ENCODE measurements at places on chromosomes 6 and 20.
A peak's percentile ranks its signal among the peaks of the same experiment; 100 is the strongest.

DNA sequence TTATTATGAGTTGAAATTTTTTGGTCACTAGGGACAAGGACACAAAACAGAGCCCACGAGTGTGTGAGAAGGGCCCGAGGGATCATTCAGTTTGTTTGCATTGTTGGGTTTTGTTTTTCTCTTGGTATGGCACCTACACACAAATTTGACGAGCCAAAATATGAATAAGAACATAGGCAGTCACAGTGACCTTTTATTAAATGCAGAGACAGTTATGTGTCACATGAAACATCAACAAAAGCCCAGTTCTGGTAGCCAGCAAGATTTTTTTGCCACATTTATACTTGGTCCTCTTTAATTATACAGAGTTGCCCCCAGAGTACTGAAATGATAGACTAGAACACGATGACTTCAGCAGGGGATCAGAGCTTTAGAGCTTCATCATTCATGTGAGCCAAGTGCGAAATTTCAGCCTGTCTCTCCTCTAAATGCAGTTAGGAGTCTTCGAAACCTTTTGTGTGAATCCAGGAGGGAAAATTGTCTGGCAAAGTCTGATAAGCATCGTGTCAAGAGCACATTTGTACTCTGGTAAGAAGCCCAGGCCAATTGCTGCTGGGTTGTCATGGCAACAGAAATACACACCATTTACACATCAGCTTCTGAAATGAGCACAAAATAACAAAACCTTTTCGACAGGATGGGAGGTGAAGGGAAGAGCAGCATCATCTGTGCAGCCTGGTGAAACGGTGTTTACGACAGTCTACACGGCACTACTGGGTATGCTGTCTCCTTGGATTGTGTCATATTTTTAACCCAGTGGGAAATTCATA lies 79.2 kb upstream of the RIPOR2 start:
- no peak for DNase-seq

GRCh38 chr6:106763361-106763760 lies 134.0 kb downstream of the QRSL1 start:
- DNase-seq, result no peak

DNA sequence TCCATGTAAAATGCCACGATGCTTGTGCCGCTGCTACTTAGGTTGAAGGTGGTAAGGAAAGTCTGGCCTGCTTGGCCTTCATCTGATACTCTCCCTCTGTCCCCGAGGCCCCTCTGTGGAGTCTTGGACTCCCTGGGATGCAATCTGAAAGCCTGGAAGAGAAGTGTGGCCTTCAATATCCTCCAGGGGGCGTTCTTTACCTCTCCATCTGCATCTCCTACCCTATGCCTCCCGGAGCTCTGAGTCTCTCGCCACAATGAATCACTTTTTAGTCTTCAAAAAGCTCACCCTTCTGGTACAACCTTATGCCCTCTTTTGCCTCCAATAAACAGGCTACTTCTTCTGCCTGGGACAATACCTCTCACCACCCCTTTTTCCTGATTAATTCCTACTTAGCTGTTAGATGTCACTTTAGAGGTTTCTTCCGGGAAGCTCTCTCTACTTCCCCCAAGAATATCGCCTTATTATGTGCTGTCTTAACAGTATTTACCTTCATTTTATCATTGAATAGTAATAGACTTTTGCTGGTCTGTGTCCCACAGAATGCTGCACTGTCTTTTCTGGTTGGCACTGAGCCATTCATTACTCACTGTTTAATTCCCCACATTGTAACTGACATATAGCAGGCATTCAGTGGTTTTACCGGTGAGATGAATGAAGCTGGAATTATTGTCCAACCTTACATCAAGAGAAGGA lies 13.9 kb upstream of the ATG5 start:
- DNase-seq, result peak; percentile 32

- no peak for DNase-seq
These were observed 11.3 kb downstream of the PRRC2A start for GRCh38 chr6:31631681-31632278.

- DNase-seq, result peak; percentile 28
These were observed 11.5 kb upstream of the TMC2 start for GRCh38 chr20:2524709-2525506.

DNA sequence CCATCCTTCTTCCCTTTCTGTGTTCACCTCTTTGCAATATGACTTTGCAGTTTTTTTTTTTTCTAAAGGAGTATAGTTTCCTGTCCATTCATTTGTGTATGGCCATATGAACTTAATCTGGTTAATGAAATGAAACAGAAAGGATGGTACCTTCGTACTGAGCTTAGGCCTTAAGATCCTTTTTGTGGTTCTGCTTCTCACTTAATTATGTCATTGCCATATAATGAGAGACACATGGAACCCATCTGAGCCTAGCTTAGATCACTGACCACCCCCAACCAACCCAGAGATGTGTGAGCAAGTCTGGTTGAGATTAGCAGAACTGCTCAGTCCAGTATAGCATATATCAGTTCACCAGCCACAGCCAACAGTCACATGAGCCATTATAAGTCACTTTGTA lies 1179.6 kb downstream of the HACE1 start:
- DNase-seq, result no peak

- DNase-seq, result no peak
These were observed 60.8 kb downstream of the CD24 start for GRCh38 chr6:106913676-106914280.

- no peak for DNase-seq
These were observed 296.5 kb downstream of the PKHD1 start for GRCh38 chr6:51790946-51791345.

DNA sequence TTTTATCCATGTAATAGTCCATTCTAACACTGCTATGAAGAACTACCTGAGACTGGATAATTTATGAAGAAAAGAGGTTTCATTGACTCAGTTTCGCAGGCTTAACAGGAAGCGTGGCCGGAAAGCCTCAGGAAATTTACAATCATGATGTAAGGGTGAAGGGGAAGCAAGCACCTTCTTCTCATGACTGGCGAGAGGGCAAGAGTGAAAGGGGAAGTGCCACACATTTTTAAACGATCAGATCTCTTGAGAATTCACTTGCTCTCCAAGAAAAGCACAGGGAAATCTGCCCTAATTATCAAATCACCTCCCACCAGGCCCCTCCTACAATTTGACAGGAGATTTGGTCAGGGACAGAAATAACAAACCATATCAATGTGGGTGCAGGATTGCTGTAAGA lies 859.7 kb downstream of the EPHA7 start:
- no peak for DNase-seq

DNA sequence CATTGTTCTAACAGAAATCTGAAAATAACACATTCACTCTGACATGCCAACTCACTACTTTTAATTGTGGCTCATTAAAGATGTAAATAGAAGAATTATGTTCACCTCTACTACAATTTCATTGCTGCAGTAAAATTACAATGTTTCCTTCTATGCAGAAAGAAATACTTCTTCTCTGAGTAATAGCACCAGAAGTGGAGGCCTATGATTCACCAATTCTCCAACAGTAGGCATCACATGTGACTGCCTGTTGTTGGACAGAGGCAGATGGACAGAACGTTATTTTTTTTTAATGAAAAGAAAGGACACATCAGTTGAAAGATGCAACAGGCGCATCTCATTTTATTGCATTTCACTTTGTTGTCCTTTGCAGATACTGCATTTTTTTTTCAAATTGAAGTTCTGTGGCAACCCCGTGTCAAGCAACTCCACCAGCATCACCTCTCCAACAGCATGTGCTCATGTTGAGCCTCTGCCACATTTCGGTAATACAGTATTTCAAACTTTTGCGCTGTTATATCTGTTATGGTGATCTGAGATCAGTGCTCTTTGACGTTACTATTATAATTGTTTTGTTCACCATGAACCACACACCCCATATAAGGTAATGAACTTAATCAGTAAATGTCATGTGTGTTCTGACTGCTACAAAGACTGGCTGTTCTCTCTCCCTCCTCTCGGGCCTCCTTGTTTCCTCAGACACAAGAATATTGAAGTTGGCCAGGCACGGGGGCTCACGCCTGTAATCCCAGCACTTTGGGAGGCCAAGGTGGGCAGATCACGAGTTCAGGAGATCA lies 121.4 kb downstream of the ATXN1 start:
- no peak for DNase-seq

DNA sequence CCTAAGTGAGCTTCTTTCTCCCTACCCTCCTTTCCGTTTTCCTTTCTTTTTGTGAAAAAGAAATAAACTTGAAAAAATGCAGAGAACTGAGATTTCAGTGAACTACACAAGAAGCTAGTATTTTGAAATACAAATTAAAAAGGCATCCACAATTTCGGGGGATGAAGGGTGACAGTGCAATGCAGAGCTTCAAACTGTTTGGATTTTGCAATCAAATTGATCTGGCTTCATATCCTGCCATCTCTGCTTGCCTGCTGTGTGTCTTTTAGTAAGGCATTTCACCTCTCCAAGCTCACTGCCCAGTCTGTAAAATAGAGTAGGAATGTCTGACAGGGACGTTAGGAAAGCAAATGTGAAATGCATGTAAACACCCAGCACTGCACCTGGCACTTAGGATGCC lies 258.0 kb downstream of the HACE1 start:
- DNase-seq, result no peak

DNA sequence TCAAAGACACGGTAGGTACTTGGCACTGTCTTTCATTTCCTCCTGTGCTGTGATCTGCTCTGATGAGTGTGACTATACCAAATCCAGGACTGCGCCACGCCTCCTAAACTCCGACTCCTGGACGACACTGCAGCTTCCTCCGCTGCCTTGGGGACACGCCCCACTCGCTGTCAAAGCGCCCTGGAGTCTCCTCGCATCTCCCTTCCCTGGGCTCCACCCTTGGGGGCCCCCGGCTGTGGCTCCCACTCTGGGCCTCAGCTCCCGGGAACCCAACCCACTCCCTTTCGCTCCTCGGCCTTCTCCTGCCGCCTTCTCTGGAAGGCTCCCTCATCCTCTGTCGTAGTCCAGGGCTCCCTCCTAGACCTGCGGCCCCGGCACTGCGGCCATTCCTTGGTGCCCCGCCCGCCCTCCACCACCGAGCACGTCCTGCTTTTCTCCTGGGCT lies 61.2 kb downstream of the RSPH3 start:
- no peak for DNase-seq

GRCh38 chr20:48776306-48776705 lies 51.5 kb downstream of the PREX1 start:
- DNase-seq, result no peak

DNA sequence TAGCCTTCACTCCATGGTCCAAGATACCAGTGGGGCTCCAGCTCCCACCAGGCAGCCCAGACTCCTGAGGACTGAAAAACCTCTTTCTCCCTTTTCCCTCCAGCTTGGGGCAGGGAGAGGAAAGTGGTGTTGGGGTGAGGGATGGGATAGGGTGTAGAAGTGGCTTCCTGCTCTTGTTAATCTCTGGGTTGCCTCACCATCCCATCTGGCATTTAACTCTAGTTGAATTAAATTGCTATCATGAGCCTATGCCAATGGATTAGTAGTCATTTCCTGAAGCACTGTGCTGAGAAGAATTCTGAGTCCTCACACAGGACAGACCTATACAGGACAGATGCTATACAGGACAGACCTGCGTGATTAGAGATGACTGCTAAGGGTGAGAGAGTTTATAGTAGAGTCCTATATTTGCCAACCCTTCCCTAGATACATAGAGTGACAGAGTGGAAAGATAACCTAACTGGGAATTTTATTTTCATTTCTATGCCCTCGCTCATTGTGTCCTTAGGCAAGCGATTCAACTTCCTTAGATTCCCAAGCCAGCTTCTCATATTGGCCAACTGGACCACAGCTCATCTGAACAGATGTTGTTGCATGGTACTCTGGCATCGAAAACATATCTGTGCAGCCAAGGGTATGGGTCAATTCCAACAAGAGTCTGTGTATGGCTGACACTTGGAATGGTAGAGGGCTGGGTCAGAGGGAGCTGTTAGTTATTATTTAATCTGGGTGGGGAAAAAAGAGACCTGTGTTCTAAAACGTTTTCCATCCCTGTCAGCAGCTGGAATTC lies 42.8 kb downstream of the MCHR2 start:
- no peak for DNase-seq

DNA sequence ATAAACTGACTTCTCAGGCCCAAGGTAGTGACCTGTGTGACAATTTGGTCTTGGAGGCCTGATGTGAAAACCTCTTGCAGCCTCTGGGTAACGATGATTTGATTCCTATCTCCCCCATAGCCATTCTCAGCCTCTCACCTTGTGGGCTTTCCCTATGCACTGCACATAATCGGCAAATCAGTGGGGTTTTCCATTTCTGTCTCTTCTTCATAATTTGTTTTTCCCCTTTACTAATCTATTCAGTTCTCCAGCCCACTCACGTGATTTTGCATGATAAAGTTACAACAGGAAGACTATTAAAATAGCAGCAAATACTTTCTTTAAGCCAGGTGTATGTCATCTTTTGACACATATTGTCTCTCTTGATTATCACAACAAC lies 893.7 kb downstream of the TFAP2A start:
- no peak for DNase-seq

DNA sequence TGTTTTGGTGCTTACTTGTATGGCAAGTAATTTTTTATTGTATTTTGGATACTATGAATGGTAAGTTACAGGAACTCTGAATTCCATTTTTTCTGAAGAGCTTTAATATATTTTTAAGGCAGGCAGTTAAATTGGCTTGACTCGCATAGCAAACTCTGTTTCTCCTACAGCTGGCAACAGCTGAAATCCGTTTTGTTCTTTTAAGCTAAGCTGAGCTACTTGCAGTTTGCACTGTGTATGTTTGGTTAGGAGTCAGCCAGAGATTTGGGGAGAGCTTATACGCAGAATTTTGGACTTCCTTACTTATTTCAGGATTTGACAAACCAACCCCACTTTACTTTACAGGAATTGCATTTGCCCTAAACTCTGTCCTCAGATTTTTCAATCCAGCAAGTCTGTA lies 179.1 kb downstream of the COL19A1 start:
- no peak for DNase-seq

DNA sequence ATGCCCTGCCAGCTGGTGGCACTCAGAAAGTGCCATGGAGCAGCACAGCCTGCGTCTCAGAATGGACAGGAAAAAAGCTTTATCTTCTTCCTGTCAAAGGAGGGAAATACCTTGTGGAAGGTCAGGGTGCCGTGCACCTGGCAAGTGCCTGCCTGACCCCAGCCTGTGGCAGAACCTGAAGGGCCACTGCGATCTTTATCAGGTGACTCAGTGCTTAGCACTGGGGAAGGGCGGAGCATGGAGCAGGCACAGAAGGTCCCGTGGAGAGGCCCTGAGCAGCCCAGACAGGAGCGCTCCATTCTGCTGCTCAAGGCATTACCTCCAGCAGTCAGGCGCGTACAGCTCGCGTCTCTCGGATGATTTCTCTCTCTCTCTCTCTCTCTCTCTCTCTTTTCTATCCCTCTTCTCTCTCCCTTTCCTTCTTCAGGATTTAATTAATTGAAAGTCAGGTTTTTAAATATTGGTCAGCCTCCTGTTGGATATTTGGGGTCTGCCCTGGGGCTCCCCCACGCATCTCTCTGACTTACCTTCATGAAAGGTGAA lies 31.7 kb downstream of the FOXC1 start:
- DNase-seq, result no peak

GRCh38 chr6:95856876-95857364 lies 158.9 kb upstream of the FUT9 start:
- DNase-seq, result no peak

GRCh38 chr6:621931-622330 lies 35.0 kb downstream of the HUS1B start:
- DNase-seq, result no peak

GRCh38 chr6:170088582-170088955 lies 202.3 kb downstream of the DLL1 start:
- no peak for DNase-seq
